Motor neuron (in vitro differentiated cells): ENCODE measurements at places on chromosomes 2 and 18. TPM values are rescaled to one million over a fixed set of nuclear protein-coding genes. Genes with fewer than 3 reads are reported as not detected.

DNA sequence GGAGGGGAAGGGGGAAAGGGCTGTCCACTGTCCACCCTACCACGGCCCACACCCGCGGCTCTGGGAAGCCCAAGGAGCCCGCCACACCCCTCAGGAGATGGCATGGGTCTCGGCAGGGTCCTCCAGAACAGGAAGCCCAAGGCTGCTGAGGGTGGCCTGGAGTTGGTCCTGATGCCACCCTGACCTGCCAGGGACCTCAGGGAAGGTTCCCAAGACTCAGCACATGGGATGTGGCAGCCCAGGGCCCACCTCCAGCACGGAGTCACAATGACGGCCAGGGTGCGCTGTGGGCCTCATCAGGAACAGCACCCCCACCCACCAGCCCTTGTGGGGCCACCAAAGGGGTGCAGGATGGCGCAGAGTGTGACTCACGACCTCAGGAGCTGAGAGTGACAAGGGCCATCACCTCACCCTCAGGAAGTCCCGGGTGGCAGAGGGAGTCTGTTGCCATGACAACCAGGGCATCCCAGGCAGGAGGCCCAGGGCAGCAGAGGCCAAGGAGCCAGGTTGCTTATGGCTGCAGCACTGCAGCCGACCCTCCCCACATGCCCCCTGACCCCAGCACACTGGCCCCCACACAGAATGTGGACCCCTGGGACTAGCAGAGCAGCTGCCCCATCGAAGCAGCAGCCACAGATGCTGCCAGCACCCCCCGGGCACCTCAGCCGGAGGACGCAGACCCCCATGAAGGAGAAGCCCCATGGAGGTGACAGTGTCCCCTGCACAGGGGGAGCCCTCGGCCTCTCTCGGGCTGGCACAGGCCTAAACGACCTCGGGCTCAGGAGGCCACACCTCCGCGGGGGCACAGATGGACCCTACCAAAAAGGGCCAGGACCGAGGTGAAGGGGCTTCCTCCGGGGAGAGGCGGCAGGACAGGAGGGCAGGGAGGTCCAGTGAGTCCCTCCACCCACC, 34.3 kb downstream of the KIF1A start:
- no peak for ATAC-seq

DNA sequence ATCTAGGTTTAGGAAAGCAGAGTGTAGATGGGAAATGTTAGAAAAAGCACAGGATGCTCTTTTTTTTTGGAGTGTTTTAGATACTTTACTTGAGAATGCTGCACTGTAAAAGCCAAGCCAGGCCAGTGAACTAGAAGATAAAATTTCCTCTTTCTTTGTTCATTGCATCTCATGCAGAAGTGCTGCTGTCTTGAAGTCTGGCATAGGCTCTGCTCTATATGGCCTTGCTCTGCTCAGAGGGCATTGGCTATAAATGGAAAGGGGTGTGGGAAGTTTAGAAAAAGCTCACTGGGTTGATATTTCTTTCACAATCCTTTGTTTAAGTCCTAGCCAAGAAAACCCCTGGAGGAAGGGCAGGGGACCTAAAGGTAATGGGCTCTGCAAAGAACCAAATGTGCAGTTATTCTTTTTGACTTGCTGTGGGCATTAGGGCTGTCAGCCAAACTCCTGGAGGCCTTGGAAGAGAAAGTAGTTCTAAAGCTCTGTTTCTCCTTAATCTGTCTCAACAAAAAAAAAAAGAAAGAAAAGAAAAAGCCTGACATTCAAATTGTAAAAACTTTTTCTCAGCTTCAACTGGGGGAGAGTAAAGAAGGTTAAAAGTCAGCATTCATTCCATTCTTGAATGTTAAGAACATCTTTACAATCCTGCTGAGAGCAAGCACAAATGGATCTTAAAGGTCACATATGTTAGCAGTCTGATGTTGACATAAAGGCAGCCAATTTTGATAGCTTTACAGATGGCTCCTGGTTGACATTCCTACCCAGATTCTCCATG, 338.3 kb downstream of the GULP1 start:
- ATAC-seq, result no peak

DNA sequence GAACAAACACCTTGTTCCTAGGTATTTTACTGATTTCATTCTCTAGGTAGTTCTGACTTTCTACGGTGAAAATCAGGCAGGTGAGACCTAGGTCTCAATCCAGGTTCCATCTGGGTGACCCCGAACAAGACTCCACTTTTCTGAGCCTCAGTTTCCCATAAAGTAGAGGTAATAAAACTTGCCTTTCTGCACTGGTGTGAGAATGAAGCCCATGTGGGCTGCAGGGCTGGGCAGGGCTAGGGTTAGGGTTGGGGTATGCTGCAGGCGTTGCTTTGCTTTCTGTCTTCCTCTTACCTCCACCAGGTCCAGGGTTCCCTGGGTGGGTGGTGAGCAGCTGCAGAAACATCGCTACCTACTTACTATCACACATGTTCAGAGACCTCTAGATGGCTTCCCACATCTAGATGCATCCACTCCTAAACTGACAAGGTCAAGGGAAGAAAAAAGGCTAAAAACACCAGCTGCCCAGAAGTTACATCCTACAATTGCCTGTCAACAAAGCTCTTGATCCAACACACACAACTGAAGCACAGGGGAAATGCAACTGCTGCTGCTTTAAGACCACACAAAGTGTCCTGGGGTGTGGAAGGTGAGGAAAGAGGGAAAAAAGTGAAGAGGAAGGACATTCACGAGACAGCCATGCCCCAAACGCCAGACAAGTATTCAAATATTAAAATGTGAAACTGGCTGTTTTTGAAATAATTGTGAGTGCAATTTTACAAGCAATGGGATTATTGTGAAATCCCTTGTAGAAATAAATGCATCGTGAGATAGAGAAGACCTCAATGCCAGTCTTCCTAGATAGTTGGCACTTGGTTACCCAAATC, 23.5 kb downstream of the MBP start:
- ATAC-seq, result no peak

- no peak for ATAC-seq
Measured at GRCh38 chr18:62838475-62839098, 123.2 kb downstream of the PHLPP1 start.

The PLA2R1 gene
- 0.38 and 0.44 TPM in 2 replicates for total RNA-seq

The UGT1A4 gene
- total RNA-seq, result 0.21 and 0.45 TPM in 2 replicates

GRCh38 chr18:25503567-25504081, 151.7 kb upstream of the ZNF521 start:
- peak; percentile 99 for ATAC-seq

DNA sequence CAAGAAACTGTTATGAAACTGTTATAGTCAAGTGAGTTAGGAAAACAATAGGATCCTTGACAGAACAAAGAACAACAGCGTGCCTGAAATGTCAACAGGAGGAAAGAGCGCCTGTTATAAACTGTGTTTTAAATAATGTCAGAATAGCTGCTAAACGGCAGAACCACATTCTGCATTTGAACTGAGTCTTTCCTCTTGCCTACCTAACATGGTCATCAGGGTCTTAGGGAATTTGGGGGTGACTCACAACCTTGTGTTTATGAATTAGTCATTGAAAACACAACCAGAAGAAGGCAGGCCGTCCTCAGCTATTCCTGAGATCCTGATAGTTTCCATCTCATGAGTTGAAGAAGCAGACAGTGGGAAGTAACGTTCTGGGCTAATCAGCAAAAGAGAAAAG, 222.0 kb upstream of the FN1 start:
- ATAC-seq, result peak; percentile 47

DNA sequence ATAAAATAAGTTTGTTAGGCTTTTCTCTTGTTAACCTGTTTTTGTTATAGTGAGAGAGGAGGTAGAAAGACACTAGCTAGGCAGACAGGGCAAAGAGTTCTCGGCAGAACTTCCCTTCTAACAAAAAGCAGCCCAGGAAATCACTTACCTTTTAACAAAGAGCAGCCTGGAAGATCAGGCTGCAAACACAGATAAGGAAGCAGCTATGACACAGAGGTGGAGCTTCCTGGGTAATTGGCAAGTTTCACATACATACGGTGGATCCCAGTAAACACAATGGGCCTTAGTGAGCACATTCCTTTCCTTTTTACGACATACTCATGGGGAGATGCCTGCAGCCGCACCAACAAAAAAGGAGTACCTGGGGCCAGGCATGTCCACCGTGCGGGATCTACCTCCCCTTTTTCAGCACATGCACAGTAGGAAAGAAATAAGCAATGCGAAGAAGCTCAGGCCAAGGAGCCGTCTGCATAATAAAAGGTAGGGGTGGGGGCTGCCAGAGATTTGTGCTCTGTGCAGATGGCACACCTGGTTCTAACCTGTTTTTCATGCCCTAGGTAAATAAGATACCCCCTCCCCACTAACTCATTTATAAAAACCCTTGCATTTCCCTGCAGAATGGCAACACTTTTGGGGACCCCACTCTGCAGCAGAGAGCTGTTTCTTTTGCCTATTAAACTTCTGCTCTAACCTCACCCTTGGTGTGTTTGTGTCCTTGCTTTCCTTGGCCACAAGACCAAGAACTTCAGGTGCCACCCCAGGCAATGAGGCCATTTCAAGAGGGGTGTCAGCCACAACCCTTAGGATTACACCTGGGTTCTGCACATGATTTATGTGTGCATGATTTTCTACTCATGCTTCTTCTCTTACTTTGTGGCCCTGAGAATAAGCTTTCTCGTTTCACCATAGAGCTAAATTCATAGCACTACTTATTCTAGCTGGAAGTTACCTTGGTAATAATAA, 26.5 kb downstream of the MDH1 start:
- ATAC-seq, result no peak

GRCh38 chr2:61141151-61141550, 20.8 kb upstream of the C2orf74 start:
- no peak for ATAC-seq

The M1AP gene
- 0.08 TPM in 1 of 2 replicates, not detected in the other for total RNA-seq

- no peak for ATAC-seq
Measured at GRCh38 chr2:123453772-123454171, 571.3 kb upstream of the CNTNAP5 start.

GRCh38 chr2:177728399-177728765, 335.8 kb downstream of the AGPS start:
- no peak for ATAC-seq

DNA sequence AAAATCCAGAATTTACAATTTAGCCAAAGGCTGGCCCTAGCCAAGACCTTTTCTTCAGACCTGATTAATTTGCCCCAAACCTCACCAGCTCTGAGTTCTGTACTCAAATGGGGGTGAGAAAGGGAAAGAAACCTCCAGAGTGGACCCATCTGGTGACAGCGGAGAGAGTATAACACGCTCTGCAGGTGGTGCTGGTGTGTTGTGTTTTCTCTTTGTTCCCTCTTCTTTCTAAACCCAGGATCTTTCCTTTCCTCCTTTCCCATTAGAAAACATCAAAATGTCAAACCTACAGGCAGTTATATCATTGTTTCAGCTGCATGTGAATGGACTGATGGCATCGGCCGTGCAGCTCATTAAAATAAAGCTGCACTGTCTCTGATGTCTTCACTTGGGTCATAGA, 253.2 kb upstream of the SP5 start:
- ATAC-seq, result no peak

- peak; percentile 36 for ATAC-seq
Measured at GRCh38 chr2:228239207-228239906, 57.9 kb upstream of the SPHKAP start.

DNA sequence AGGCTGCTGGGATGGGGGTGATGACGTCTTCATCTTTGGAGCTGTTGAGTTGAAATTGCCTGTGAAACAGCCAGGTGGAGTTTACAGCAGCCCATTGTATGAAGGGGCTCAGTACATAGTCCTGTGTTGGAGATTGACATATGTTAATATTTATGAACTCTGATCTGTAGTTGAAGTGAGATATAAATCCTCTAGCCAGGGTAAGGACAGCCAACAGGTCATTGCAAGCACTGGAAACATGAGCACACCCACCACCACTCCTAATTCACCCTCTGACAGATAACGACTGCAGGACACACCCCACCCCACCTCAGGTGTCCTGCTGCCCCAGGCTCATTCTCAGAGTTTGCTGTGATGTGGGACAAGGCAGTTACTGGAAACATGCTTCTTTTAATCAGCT, 112.4 kb upstream of the TRIB2 start:
- ATAC-seq, result no peak

DNA sequence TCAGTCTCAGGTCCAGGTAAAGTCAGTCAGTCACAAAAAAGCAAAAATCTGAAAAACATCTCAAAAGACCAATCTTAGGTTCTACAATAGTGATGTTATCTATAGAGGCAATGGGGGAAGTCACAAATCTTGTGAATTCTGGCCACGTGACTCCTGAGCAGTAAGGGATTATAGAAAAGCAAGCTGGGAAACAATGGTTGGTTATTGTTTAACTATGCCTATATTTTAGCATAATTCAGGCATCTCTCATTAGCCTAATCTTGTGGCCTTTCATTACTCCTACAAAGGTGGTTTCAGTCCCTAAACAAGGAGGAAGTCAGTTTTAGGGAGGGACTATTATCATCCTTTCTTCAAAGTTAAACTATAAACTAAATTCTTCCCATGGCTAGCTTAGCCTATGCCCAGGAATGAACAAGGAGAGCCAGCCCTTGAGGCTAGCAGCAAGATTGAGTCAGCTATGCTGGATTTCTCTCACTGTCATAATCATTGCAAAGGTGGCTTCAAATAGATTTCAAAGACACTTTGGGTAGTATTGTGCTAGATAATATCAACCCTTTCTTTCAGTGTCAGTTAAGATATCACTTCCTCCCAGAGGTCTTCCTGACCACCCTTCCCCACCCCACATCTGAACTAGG, 56.4 kb upstream of the ITGA6 start:
- ATAC-seq, result no peak

GRCh38 chr2:147231081-147231480, 613.7 kb upstream of the ACVR2A start:
- ATAC-seq, result no peak

The GKN2 gene
- 0.27 TPM in 1 of 2 replicates, not detected in the other for total RNA-seq

- ATAC-seq, result no peak
Measured at GRCh38 chr2:146721486-146721885, 1123.3 kb upstream of the ACVR2A start.

The RPIA gene
- 8.1 and 8.4 TPM in 2 replicates for total RNA-seq

DNA sequence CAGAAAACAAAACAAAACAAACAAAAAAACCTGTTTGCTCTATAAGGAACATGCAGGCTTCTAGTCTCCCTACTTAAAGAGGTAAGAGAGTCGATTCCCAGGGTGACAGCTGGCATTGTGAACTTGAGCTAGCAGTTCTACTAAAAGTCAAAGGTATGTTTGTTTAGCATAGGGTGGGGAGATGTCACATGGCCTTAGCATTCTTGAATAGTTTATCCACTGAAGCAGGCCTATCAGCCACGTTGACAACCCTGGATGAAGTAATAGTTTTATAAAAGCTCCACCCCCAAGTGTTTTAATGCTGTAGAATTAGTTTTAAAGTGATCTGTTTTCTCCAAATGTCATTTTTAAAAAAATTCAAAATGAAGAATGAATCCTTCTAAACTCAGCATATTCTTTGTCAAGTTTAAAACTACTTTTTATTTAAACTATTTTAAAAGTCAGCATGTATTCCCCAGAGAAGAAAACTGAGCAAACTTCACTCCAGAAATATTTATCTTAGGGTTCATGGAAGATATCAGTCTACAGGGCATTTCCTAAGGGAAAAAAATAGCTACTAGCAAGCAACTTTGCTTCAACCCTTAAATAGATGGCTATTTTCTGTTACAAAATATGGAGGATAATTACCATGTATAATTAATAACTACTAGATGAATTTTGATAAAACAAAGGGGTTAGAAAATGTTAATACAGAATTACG, 1.7 kb downstream of the MYOM1 start:
- ATAC-seq, result peak; percentile 88

The KCNE4 gene
- 1.3 TPM in 2 replicates for total RNA-seq
